NCI-H2227 treated with DMSO at 0.1 percent for 48 hours (cell line): ENCODE measurements at places on chromosomes 11 and 22.
A peak's percentile ranks its signal among the peaks of the same experiment; 100 is the strongest.

- no peak for DNase-seq
Observed at GRCh38 chr11:68684385-68685356, at the start of gene GAL. TSS of gene GAL (plus strand) at chr11:68684544. CDS start at chr11:68684924, 380 bp downstream.

GRCh38 chr22:26463101-26463661 lies 20.4 kb downstream of the HPS4 start:
- DNase-seq, result no peak

- DNase-seq, result no peak
Observed at GRCh38 chr22:42931421-42932196, 74.5 kb upstream of the ARFGAP3 start.

DNA sequence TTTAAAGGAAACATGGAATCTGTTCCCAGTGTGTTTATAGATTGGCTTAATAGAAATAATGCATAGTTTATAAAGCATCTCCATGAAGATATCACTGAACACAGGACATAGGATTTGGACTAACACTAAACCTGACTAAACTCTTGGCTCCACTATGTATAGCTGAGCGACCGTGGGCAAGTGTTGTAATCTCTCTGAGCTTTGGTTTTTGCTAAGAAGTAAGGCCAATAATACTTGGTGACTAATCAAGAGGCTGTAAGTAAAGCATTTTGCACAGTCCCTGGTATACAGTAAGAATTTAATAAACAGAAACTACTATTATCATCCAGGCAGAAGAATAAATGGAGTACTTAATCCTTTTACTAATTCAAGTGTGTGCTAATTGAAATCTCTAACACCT lies 125.5 kb upstream of the MTMR2 start:
- no peak for DNase-seq

DNA sequence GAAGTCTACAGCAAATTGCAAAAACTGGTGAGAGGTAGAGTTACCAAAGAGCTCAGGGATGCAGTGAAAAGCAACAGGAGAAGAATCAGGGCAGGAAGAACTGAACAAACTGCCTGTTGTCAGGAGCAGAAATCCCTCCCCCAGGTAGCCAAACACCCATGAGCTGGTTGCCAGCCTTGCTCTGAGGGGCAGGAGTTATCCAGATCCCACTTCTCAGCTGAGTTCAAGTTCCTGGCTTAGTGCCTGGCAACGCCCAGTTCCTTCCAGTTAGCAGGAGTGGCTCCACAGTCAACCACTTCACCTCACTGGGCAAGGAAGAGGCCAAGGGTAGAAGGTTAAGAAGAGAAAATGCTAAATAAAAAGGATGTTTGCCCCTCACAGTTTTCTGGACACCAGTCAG lies 1.9 kb upstream of the MPZL2 start:
- no peak for DNase-seq

DNA sequence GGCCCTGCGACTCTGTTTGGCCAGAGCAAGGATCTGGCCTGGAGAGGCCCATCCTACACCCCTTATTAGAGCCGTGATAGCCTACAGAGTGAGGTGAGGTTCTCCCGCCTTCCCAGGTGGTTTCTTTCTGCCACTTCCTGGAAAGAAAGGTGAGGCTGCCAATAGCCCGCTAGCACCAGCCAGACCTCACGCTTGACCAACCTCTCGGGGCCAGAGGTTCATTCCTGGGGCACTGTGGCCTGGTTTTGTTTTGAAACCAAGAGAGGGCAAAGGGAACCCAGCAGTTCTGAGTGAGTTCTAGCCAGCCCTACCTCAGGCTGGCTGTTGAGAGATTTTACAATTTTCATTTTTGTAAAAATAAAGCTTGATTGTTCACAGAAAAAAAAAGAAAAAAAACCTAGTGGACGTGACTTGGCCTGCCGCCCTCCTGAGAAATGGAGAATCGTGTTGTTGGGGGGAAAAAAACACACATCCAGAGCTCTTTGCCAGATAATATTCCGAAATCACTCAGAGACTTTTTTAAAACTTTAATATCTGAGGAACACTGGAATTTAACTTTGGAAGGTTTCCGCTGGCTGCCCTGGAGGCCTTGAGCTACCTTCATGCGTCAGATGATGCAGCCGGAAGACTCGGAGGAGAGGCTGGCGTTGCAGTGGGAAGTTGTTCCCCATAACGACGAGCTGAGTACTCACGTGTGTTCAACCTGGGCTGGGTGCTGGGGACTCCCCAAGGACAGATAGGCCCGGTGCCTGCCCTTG lies 84.5 kb downstream of the BCR start:
- no peak for DNase-seq

GRCh38 chr22:16824716-16825687 lies at the start of gene XKR3:
TSS of gene XKR3 (minus strand) at chr22:16825411. CDS start at chr22:16808073, 17,338 bp downstream.
- DNase-seq, result no peak

DNA sequence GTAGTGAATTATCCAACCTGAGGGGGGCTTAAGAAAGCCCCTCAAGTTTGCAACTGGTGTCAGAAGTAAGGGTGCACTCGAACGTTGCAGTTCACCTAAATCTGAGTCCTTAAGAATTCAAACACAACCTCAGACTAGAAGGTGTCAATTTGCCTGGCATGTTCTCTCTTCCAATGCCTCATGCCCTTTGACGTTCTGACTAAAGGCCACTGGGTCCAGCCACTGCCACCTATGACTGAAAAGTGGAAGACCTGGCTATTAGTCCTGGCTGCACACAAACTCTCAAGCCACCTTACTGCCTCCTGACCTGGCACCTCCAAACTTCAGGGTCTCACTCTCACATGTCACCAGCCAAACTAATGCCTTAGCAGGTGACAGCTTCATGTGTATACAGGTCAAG lies 8.0 kb downstream of the APOL4 start:
- no peak for DNase-seq

DNA sequence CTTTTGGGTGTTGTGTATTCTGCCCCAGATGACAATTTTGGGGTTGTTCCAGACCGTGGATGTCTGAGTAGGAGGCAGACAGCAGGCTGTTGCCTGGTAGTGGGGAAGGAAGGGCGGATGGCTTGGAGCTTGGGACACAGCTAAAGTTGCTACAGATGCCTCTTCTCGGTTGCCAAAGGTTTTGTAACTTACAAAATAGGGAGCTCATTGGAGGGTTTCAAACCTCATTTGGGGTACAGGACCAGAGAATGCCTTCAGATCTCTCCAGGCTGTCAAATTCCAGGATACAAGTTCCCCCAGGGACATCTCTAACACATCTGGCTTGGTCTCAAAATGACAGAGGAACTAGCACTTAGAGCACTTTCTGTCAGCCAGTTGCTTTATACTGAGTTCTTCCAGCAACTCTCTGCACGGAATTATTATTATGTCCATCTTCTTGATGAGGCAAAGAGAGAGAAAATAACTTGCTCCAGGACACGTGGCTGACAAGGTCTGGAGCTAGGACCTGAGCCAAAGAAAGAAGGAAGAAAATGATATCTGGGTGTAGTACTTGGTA lies 56.0 kb downstream of the SLC1A2 start:
- no peak for DNase-seq

DNA sequence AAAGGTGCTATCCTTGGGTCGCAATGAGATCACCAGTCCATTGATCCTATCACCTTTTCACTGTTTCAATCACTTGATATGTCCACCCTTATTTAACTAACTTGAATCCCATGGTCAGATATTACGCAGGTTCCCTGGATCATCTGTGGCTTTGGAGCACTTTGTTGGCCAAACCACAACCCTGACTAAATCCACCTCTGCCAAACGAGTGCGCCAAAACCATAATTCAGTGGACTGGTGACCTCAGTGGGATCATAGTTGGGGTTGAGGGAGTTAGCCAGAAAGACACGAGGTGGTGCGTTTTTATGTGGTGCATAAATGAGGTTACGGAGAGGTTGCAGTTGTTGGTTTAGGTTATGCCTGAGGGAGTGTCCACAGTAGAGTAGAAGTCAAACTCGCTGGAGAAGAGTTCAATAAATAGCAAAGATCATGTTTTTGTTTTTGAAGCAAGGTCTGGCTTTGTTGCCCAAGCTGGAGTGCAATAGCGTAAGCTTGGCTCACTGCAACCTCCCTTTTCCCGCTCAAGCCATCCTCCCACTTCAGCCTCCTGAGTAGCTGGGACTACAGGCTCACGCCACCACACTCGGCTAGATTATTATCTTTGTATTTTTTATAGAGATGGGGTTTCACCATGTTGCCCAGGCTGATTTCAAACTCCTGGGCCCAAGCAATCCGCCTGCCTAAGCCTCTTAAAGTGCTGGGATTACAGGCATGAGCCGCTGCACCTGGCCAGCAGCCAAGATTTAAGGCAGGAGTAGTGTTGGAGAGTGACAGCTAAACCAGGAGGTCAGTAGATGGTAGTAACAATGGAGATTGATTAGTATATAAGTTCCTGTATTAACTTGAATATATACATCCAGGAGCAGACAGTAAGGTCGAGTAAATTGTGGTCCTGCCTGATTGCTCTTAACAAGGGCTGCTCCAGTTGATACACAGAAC lies 4.5 kb downstream of the FOXR1 start:
- peak; percentile 37 for DNase-seq

DNA sequence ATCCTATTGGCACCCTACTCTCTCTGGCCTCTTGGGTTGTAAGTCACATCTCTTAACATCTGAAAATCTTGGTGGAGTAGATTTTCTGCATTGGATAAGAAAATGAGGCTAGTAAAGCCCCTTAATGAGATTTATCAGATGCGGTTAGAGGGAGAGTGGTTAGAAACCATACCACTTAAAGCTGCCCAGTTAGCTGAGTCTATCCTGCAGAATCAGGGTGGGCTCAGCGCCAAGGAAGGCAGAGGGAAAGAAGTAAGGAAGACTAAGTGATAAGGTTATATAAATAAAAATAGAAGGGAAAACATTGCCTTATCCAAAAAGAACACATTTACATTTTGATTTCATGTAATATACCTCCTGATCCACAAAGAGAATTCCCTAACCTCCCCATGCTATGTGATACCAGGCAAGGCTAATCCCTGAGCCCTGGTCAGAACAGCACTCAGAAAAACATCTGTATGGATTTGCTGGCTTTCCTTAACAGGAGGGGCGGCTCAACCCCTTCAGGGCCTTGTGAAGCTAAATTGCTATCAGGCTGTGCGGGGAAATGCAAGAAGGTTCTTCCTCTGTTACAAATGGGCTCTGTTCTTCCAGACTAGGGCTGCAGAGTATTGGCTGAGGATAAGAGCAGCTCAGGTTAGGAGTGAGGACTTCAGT lies 101.7 kb downstream of the SNX19 start:
- no peak for DNase-seq

DNA sequence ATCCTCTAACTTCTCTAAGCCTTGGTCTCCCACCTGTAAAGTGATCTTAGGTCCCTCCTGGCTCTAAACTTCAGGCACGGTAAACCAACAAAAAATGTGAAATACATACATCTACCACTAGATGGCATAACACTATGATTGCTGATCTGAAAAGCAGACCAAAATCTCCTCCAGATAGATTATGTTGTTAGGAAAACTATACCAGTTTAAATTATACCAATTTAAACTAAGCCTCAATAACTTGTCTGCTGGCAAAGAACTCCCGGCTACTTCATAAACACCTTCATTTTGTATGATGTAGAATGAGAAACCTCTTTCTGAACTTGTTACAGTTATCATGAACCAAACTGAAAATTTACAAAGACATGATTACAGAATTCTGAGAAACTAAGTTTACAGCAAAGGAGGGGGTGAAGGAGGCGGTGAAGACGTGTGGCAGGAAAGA lies 85.9 kb downstream of the SBF2 start:
- DNase-seq, result peak; percentile 57

DNA sequence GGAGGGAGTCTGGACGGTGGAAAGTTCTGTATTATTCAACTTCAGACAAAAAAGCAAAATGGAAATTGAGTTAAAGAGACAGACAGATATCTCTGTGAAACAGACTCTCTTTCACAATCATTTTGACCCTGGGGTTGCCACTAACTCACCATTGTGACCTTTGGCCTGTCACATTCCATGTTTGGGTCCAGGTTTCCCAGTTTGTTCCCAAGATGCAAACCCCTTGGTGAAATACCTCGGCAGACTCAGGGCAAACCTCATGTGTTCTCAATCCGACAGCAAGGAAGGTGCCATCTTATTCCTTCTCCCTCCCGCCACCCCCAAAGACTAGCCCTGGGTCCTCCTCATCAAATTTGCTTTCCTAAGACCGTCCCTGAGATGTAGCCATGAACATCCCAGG lies 41.8 kb downstream of the GALNT18 start:
- no peak for DNase-seq

- DNase-seq, result no peak
Observed at GRCh38 chr11:120548682-120549209, 37.2 kb downstream of the GRIK4 start.

GRCh38 chr22:20228055-20228938 lies 39.8 kb downstream of the RTN4R start:
- no peak for DNase-seq

- peak; percentile 82 for DNase-seq
Observed at GRCh38 chr11:36240801-36241200, 48.4 kb downstream of the COMMD9 start.

- DNase-seq, result no peak
Observed at GRCh38 chr11:57502870-57503269, 12.6 kb downstream of the SLC43A1 start.

GRCh38 chr11:64028398-64029115 lies 7.2 kb upstream of the FLRT1 start:
- peak; percentile 79 for DNase-seq

- DNase-seq, result no peak
Observed at GRCh38 chr11:96116376-96116775, 192.5 kb upstream of the MTMR2 start.

GRCh38 chr11:131924457-131925201 lies 554.2 kb downstream of the NTM start:
- no peak for DNase-seq

- DNase-seq, result no peak
Observed at GRCh38 chr11:102780491-102780918, at the start of gene MMP10. TSS of gene MMP10 (minus strand) at chr11:102780628. CDS start at chr11:102780591, 37 bp downstream.

GRCh38 chr22:21725956-21726649 lies 9.5 kb downstream of the YPEL1 start:
- DNase-seq, result no peak

GRCh38 chr11:133104009-133104744 lies 428.1 kb downstream of the OPCML start:
- no peak for DNase-seq

DNA sequence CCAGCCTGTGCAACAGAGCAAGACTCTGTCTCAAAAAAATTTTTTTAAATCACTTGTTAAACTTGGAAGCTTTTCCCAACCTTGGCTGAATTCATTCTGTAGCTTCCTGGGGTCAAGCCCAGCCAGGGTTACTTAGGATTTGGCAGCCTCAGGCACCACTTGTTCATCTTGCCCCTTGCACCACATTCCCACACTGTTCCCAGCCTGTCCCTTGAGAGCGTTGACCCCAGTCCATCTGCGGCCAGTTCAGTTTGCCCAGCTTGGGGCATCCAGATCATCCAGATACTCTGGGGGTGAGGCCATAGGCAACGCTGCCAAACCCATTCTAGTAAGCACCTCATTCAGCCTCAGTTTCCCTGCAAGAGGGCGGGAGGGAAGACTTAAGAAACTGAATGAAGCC lies 8.7 kb upstream of the THRSP start:
- no peak for DNase-seq

DNA sequence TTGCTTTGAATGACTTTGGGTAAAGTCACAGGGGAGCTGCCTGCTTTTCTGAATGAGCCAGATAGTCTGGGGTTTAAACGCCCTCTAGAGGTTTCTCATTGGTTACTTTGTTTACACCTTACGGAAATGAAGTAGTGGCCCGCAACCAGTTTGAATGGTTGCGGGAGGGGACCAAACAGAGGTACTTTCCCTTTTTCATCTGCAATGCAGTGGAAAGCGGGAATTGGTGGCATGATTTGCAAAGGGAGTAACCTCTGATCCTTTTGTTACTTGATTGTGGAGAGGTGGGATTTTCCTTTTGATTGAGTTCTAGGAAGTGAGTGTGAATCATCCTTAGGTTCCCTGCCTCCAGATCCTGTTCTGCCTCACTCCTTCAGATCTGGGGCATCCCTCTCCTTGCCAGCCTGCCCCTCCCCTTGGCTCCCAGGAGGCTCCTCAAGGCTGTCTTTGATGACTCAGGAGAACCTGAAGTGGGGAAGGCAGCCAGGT lies 15.9 kb upstream of the GLYATL1 start:
- no peak for DNase-seq
